ENCODE measurements at places on chromosomes 16 and 17.
A peak's percentile ranks its signal among the peaks of the same experiment; 100 is the strongest.

DNA sequence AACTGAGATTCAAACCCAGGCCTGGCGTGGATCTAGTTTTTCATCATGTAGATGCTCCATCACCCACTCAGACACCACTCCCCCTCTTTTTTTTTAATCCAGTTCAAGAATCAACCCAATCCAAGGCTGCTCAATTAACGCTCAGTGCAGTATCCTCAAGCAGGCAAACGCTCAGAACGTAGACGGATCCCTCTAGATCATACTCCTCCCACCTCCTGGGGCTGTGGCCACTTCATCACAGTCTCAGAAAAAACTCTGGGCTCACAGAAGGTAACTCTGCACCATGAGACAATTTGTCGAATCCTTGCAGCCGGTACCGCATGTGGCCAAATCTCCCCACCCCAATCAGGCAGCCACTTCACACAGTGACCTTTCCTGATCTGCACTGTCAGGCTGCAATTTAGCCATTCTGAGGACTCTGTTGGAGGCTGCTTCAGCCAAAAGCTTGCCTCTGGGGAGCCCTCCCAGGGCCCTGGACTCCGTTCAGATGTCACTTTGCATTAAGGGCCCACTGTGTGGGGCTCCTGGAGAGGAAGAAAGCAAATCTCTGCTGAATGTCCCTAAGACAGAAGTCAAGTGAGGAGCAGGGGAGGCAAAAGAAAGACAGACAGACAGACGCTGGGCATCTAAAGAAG lies 183.5 kb downstream of the XYLT1 start:
- no peak for DNase-seq

- DNase-seq = no peak
Measured at GRCh38 chr16:4574919-4575705, 19.0 kb downstream of the C16orf96 start.

DNA sequence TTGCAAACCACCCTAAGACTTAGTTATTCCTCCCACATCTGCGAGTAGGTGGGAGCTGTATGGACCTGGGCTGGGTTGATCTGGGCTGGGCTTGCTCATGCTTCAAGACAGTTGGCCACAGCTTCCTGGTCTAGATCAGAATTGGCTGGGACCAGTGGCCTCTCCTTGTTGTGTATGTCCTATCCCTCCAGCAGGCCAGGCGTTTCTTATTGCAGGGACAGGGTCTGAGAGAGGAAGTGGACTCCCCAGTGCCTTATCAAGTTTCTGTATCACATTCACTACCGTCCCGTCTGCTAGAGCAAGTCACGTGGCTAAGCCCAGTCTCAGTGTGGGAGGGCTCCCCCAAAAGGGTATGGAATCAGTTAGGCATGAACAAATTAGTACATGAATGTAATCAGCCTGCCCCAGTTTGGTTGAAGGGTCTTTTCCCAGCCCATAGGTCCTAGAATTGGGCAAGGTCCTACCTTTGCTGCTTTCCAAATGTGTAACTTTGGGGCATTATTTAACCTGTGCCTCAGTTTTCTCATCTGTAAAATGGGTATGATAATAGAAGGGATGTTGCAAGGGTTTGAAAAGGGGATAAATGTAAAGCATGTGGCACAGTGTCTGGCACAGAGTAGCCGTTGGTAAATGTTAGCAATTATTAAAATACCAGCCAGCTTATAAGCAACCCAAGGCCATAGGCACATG lies 36.0 kb downstream of the NKD1 start:
- DNase-seq = no peak

- no peak for DNase-seq
Measured at GRCh38 chr17:57442401-57442823, 186.1 kb downstream of the MSI2 start.

DNA sequence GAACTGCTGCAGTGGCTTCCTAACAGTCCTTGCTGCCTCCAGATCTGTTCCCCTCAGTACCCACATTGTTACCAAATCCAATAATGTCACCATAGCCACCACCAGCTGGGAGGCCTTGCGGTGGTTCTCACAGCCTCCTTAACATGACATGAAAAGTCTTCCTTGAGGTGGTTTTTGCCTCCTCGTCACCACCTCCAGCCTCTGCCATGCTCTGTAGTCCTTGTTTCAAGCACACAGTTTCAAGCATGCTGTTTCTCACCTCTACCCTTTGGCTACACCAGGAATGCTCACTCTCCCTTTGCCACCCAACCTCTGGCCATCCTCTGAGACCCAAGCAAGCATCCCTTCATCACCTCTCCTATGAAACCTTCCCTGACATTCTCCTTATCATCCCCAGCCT lies 47.2 kb downstream of the DNAH9 start:
- no peak for DNase-seq

GRCh38 chr16:58392215-58393137 lies at the start of gene GINS3:
TSS of gene GINS3 (plus strand) at chr16:58392471. CDS start at chr16:58392602, 131 bp downstream.
- peak; percentile 64 for DNase-seq

GRCh38 chr17:3710951-3711383 lies 12.7 kb upstream of the HASPIN start:
- DNase-seq = no peak

- DNase-seq = no peak
Measured at GRCh38 chr16:63175313-63175712, 1139.1 kb upstream of the CDH8 start.

- DNase-seq = no peak
Measured at GRCh38 chr16:23145186-23145585, 4.1 kb downstream of the USP31 start.

DNA sequence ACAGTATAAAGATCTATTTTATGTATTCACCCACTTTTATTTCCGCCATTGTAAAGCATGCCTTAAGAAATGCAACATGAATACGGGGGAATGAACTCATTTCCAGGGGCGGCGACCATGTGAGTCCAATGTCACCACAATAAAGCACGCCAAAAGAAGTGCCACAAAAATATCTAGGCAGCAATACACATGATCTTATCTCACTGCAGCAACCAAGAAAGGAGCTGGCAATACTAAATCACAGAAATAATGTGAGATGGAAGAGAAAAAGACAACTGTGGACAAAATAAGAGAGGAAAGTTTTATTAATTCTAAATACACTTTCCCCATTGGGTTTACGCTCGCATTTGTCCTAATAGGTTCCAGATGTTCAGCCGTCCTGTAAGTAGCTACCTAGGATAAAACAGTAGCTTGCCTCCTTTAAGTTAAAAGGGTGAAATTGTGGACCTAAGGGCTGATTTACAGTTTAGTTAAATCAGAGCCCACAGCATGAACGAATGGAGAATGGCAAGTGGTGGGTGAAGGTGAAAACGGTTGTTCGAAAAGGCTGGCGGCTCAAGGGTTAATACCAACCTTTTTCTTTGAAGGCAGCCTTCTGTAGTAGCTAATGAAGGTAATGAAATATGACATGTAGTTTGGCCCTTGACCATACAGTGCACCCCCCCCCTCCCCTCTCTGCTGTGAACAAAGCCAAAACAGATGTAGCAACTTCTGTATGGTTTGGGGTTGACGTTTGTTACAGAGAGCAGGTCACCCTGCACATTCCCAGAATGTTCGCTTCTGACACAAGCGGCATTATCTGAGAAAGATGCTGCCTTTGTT lies 504.2 kb upstream of the PSMD7 start:
- DNase-seq = no peak

GRCh38 chr17:7443499-7444485 lies 1.1 kb upstream of the CHRNB1 start:
- DNase-seq = no peak

DNA sequence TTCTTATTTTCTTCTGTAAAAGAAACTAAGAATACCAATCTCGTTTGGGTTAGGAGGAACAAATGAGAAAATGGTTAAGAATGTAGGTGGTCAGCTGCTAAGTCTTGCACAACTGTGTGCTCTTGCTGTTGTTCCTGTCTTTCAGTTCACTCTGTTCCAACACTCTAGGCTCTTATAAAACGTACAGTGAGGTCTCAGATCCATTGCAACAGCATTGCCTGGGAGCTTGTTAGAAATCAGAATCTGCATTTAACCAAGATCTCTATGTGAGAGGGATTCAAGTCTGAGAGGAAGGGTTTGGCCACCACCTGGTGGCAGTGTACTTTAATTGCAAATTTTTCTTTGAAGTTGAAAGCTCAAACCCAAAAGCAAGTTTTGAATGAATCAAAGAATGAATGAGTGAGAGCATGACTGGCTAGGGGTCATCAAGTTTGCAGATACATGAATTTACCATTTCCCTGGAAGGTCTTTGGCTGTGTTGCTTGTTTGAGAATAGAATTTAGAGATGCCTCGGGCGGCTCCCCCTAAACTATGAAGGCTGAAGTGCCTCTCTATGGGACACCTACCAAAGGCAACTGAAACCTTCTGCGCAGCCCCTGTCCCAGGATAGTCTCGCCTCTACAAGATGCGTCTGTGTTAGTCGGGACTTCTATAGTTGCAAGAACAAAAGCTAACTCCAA lies 2.5 kb downstream of the ALOX15B start:
- peak; percentile 56 for DNase-seq

GRCh38 chr17:21177401-21177800 lies 36.6 kb downstream of the TMEM11 start:
- no peak for DNase-seq

Measured in HS-5 (cell line).